ENCODE measurements at places on chromosomes 3 and 15.

GRCh38 chr3:61401359-61401758, 150.1 kb upstream of the FHIT start:
- no peak for DNase-seq

DNA sequence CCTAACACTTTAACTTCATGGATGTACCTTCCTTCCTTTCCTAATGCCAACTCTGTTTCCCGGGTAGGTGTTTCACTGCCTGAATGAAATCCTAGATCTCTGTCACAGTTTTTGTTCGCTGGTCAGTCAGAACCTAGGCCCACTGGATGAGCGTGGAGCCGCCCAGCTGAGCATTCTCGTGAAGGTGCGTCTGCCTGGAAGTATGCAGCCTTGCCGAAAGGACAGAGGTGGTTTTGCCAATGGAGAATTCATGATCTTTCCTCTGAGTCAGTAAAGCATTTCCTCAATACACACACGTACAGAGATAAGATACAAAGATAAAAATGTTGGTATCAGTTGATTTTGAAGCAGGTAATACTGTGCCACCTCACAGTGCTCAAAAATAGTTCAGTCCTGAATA, 32.7 kb downstream of the TUBGCP4 start:
- DNase-seq, result no peak

GRCh38 chr3:172885704-172886103, 135.2 kb downstream of the ECT2 start:
- DNase-seq, result no peak

GRCh38 chr3:154427685-154428285, 2.2 kb downstream of the GPR149 start:
- DNase-seq, result no peak

GRCh38 chr3:167441256-167441655, 32.6 kb downstream of the SERPINI2 start:
- no peak for DNase-seq

- no peak for DNase-seq
Measured at GRCh38 chr3:11832981-11833905, 13.4 kb downstream of the TAMM41 start.

DNA sequence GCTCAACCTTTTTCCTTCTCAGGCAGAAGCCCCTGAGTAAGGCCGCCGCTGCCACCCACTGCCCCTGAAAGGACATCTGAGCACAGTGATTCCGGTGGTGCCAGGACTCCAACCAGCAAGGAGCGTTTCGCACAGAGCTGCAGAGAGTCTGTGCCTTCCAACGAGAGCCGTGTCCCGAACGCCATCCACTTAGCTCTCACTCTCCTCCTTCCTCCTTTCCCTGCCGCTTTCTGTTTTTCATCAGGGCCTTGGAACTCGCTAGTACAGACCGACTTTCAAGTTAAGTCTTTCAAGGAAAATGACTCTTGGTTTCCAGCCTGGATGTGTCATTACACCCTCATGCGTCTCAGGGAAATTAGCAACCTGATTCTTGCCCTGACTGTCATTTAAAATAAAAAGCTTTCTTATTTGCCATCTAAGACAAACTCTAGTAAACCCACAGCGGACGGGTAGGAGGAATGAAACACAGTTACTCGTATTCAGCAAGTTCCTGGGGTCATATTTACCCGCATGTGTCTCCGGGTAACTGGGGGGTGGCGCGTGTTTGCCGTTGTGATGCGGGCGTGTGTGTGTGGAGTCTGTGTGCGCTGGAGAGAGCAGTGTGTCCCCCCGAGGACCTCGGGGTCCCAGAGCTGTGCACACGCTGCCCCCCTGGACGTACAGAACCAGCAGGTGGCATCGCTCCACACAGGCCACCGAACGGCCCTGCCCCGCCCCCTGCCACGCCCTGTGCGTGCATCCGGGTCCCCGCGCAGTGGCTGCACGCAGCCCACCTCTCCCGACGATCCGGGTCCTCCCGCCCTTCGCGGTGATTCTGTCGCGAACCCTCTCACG, 30.4 kb upstream of the ALDH1A3 start:
- DNase-seq, result peak; percentile 64

DNA sequence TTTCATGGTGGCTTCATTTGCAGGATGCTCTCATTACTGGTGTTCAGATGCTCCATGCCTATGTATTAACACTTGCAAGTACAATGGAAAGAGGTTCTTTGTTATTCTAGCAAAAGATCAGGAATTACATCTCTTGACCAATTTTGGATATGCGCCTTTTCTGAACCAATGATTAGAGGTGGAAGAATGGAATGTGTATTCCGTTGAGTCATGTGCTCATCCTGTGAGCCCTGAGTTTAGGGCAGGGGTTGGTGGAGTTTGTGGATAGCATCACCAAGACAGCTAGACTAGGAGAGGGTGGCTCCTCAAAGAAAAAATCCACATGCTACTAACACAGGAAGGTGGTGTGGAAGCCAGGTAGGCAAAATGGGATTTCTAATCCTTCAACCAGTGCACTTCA, 80.7 kb upstream of the SLC25A26 start:
- DNase-seq, result no peak

Data from activated naive CD4-positive, alpha-beta T cell treated with anti-CD3 and anti-CD28 coated beads, Interleukin-2, amount 50 U/mL, for 16 hours (primary cell).